ENCODE measurements at places on chromosomes 1 and 21.

- no peak for DNase-seq
Measured at GRCh38 chr1:36707221-36707620, 224.5 kb upstream of the CSF3R start.

DNA sequence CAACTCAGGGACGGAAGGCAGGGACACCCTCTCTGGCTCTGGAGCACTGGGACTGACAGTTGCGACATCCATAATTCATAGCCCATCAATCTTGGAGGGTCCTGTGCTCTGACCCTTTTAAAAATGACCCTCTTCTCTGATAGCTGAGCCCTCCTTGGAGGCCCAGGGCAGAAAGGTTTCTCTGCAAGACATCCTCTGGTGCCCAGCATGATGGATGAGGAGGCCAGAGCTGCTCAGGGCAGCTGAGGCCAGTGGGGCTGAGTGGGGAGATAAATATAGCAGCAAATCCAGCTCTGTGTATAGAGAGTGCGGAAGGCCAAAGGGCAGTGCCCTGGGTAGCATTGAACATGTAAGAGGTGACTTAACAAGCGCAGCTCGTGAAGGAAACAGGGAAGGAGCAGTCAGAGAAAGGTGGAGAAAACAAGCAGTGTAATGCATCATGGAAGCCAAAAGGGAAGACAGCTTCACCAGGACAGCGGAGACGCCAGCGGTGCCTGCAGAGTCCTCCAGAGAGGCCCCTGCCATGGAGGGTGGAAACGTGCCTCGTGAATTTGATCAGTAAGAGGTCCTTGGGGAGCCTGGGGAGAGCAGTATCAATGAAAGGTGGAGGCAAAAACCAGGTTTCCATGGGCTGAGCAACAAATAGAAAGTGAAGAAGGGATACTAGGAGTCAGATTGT is 50.4 kb upstream of the FMOD start:
- DNase-seq, result no peak

- no peak for DNase-seq
Measured at GRCh38 chr1:8540971-8541370, 223.1 kb downstream of the SLC45A1 start.

- DNase-seq, result no peak
Measured at GRCh38 chr1:149883598-149884247, 15.6 kb upstream of the BOLA1 start.

DNA sequence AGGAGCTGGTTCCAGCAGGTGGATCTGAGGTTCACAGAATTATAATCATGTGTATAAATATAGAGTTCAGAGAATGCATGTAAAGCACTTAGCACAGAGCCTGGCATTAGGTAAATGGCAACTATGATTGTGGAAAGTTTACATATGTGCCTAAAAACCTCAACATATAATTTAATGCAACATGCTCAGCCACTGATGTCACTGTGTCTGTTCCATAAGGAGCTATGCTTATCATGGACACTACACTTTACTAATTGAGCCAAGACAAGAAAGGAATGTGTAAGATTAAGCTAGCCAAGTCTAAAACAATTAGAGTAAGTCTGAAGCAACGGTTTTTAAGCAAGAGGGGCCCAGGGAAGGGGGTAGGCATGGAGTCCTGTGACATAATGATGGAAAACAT is 61.5 kb downstream of the GNG12 start:
- no peak for DNase-seq

GRCh38 chr1:201702936-201703335 is 126.0 kb upstream of the IPO9 start:
- DNase-seq, result no peak

DNA sequence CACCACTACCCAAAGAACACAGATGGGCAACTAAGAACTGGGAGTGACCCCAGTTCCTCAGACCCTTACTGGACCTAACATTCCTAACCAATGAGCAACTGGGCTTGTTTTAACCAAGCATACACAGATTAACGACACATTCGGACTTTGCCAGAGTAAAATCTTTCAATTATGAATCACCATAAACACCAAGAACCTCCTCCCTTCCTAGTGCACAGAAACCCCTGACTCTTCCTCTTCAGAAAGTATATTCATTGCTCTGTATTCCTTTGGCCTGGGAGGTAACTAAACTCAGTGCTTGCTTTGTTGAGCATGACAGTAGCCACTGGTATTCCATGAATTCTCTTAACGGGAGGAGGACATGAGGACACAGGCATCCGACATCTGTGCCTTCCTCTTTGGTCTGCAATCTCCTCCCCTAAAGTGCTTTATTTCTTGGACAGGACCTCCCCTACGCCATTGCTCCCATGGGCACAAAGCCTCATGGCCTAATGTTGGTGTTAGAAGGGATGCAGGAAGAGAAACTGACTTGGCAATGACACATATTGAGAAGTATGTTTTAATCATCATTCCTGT is 42.7 kb downstream of the SEC16B start:
- DNase-seq, result no peak

DNA sequence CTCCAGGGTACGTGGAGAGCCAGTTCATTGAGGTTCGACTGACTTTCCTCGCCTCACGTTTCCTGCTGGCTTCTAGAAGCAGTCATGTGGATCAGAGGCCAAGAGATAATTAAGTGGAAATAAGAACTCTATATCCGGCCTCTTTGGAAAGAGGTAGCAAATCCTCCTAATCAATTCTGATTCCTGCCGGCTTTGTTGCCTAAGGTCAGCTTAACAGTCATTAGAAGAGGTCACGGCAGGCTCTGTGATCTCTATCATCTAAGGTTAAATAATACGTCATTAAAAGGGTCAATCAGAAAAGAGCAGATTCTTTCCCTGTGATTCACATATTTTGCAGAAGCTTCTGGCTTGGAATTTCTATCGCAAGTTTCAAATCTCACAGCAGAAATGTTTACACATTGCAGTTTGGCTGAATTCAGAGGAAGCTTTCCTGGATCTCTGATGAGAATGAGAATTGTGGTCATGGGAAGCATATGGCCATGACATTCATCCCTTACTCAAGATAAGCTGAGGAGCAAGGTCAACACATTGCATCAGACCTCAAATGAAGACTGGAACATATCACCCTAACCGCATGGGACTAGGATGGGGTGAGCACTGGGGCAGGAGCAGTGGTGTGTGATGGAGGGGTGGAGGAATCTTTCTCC is 189.4 kb downstream of the PBX1 start:
- DNase-seq, result no peak

GRCh38 chr1:167198518-167199133 is 22.1 kb upstream of the POU2F1 start:
- no peak for DNase-seq

DNA sequence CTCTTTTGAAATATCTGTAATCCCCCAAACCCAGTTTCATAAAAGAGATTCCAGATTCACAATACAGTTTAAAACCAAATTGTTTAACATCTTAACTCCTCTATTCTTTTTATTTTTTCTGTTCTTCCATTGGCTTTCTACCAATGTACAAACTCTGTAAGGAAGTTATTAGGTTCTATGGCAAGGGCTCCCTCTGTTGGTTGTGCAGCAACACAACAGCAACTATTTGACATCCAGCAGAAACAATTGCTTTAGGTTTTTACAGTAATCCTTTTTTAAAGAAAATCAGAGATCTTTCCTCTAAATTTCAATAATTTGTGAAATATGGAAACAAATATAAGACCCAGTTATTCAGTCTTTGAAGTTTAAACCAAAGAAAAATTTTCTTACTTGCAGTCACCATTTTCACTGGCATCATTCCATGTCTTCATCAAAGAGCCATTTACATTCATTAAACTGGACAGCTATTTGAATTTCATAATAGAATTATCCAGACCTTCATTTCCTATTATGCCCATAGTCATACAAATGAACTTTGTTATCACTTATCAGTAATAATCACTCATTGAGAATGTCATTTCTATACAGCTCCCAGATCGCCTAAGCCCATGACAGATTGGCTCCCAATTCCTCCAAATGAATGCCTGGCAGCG is 46.5 kb upstream of the RNF11 start:
- DNase-seq, result no peak

DNA sequence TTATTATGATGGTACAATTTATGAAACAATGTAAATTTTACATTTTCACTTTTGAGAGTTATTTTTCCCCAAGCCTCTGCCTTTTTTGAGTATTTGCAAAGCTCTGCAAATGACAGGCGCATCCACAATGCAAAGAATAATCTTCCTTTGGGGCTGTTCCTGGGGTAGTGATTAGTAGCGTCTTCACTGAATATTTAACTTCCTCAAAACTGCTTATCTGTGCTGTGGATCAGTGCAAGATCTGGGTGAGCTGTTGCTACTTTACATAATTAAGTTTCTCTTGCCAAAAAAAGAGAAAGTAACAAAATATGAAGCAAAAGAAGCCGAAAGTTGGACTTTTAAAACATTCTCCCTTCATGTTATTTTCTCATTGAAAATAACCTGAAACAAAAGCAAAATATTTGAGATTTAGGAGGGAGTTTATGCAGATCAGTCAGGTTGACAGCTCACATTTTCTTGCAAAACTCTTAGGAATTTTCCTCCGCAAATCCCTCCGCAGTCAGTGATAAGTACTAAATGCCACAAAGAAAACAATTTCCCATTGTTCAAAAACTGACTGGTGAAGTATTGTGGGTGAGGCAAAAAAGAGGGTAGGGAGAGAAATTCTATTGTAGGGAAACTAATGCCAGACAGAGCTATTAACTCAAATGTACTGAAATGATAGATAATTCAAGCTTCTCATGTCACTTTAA is 276.4 kb upstream of the B3GALT2 start:
- DNase-seq, result no peak

DNA sequence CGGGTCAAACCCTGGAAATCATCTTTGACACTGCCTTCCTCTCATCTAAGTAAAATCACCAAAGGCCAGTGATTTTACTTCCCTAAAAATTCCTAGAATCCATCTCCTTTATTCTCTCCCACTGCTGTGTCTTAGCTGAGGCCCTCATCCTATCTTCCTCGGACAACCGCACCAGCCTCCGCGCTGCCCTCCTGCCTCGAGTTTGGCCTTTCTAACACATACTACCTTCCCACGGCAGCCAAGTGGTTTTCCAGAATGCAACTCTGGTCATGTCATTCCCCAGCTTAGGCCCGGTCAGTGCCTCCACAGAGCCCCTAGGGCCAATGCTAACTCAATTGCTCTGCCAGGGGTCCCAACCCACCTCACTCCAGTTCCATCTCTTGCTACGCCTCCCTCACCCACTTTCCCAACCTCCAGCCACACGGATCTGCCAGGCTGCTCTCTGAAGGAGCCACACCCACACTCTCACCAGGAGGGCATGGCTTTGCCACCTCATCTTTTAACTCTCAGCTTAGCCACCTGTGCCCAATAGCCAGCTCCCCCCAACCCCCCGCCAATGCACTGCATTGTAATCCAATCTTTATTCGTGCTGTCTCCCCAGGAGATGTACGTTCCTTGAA is 6.8 kb downstream of the TMEM9 start:
- no peak for DNase-seq

GRCh38 chr1:184287001-184287400 is 99.8 kb upstream of the C1orf21 start:
- DNase-seq, result no peak

DNA sequence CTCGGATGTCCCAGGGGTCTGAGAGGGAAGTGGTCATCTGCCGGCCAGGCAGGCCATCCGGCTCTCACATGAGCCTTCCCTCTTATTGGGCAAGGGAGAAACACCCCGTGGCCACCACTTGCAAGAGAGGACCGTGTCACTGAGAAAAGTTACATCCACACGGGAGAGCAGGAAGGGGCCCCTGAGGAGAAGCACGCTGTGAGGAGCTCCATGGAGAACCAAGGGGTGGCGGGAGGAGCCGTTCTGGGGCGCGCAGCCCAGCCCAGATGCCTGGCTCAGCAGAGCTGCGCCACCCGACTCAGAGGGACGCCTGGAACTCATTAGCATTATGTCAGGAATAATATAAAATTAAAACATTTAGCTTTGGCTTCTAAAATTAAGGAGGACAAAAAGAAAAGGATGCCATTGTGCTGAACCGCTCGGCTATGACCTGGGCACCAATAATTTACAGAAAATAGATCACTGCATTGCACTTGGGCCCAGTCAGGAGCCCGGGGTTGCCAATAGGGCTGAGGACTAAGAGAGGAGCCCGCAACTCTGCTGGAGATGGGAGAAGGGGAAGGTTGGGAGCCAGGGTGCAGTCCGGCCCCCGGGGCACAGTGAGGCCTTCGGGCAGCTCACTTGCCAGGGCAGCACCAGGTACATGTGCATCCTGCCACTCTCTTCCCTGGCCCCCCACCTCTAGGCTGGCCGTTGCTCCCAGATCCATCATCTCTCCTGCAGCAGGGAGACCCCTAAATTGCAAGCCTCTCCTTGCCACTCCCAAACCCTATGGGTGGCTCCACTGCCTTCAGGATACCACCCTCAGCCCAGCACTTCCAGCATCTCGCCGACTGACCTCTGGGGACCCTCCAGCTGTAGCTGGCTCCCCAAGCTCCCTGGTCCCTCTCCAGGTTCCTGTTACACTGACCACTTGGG is 84.8 kb downstream of the DMRTB1 start:
- DNase-seq, result no peak

DNA sequence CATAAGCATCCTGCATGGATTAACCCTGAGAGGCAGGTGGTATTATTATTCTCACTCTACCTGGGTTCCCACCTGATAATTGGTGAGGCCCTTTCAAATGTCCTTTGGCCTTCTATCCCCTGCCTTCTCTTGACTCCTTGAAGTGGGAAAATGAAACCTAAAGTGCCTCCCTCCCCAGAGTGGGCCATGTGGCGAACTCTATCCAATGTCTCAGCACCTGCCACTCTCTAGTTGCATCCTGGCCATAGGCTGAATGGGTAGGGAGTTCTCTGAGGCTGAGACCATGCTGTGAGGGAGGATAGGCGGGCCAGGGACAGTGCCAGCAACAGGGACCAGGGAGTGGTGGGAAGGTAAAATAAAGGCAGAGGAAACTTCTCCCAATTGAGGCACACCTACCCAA is 35.3 kb downstream of the ELF3 start:
- no peak for DNase-seq

DNA sequence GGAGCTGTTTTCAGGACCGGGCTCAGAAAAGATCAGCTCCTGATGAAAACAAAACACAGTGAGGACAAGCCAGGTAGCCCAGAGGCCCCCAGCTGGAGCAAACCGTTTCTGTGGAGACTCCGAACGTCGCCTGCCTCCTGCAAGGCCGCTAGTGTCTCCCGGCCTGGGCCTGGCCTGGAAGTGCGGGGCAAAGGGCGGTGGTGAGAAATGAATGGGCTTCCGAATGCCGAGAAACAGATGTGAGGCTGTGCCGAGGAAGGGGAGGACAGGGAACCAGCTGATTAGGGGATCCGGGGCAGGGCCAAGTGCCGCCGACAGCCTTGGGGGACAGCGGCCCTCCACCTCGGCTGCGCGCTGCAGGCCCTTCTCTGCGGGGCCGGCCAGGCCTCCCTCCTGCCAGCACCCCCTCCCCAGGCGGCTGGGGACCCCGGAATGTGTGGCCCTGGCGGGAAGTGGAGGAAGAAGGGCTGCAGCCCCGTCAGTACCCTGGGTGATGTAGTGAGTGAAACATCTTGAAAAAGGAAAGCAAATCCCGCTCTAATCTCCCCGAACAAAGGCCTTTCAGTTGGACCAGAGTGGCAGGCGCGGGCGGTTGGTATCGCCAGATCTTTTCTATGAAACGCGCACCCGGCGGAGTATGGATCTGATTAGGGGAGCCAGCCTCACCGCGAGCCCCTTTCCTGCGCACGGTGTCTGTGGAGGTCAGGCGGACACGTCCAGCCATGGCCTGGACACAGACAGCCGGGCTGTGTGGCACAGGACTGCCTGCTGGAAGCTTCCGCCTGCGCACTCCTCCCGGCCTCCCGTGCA is 52.6 kb downstream of the PRDM16 start:
- DNase-seq, result no peak

- DNase-seq, result no peak
Measured at GRCh38 chr1:10920063-10920626, 92.3 kb upstream of the TARDBP start.

GRCh38 chr1:33782776-33783175 is 81.1 kb upstream of the HMGB4 start:
- no peak for DNase-seq
